Neural crest cell (in vitro differentiated cells): ENCODE measurements at places on chromosomes 3 and 15. TPM values are rescaled to one million over a fixed set of nuclear protein-coding genes. Genes with fewer than 3 reads are reported as not detected.

The CDHR4 gene
- 0.12 and 0.16 TPM in 2 replicates for total RNA-seq

DNA sequence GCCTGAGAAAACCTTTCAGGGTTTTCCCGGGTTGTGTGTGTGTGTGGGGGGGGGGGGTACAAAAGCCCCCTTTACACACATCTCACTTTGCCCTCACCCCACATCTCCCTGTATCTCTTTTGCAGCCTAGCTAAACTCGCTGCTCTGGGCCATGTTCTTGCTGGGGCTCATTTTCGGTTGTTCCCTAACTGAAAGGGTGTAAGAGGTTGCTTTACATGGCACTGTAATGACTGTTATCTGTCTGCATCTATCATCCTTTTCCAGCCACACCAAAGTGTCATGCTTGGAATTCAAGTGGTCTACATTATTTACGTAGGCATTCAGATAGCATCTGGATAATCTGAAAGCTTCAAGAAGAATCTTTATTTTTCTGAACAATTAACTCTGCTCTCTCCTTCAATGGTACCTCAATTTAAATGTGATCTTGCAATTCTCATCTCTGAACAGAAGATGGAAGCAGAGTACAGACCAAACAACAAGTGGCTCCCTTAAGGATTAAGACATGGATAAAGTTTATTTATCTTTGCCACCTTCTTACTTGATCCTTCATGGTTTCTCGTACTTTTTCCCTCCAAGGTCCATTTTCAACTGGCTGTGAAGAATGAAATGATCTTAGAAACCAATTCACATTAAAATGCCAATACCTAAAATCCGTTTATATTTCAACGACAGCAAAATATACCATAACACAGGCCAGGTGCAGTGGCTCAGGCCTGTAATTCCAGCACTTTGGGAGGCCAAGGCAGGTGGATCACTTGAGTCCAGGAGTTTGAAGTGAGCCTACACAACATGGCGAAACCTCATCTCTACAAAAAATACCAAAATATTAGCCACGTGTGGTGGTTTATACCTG lies 34.9 kb downstream of the DCLK3 start:
- DNase-seq: no peak

The KBTBD13 gene
- total RNA-seq: not detected in 2 replicates

DNA sequence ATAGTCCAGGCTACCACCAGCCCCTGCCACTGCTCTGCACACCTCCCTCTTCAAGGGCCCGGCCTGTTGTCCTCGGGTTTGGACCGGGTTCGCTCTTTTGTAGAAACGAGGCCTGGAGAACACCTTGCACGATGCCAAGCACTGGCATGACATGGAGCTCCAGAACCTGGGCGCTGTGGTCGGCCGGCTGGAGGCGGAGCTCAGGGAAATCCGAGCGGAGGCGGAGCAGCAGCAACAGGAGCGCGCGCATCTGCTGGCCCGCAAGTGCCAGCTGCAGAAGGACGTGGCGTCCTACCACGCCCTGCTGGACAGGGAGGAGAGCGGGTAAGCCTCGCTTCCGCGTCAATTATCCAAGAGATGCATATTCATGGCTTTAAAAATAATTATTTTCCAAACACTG lies 72.4 kb downstream of the BFSP2 start:
- DNase-seq: peak; percentile 18

The DOCK3 gene
- 5.0 and 5.4 TPM in 2 replicates for total RNA-seq

- no peak for DNase-seq
These were observed 145.0 kb upstream of the TMCO5A start for GRCh38 chr15:37789397-37789786.

DNA sequence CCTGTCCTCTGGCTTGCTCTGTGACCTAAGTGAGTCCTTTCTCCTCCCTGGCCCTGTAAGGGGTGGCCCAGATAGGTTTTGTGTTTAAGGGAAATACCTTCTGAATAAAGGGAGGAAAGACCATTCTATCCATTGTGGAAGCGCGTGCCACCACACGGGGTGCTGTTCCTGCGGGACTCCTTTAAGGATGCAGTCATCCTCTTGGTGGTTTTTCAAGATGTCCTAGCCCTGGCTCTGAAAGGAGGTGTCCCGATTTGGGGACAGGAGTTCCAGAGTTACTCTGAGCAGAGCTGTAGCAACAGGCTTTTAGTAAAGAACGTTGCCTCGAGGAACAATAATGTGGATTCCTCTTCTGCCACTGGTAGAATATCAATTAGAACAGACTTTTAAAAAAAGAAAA lies 9.6 kb downstream of the SLC6A6 start:
- no peak for DNase-seq

DNA sequence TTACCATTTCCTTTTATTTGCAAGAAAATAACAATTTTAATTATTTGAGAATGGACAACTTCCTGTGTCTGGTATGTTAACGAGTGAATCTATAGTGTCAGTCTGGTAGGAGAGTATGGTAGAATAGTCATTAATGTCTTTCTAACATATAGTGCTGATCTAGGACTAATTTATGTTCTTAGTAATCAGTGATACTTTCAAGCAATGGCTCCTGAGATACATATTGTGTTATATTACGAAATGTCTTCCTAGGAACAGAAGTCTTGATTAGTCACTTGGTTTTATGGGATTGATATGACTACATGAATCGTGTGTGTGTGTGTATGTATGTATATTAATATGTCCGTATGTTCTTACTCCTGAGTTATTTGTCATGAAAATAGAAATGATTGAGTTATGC lies 66.6 kb upstream of the PAQR5 start:
- DNase-seq: no peak

DNA sequence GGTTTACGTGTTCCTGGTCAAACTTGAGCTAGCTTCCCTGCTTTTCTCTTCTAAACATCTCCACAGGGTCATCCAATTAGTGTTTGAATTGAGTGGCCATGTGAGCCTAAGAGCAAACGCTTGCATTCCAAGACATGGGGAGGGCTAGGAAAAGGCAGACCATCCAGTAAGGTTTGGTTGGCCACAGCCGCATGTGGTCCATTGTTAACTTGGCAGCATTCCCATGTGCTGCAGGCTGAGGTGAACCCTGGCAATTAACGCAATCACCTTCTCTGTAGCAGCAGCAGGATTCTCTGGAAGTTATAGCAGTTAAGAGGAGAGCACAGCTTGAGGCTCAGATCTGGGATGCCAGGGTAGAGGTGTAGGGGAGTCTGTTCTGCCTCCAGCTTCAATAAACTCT lies 502.2 kb upstream of the LMCD1 start:
- no peak for DNase-seq

The SYNPR gene
- not detected in 2 replicates for total RNA-seq

DNA sequence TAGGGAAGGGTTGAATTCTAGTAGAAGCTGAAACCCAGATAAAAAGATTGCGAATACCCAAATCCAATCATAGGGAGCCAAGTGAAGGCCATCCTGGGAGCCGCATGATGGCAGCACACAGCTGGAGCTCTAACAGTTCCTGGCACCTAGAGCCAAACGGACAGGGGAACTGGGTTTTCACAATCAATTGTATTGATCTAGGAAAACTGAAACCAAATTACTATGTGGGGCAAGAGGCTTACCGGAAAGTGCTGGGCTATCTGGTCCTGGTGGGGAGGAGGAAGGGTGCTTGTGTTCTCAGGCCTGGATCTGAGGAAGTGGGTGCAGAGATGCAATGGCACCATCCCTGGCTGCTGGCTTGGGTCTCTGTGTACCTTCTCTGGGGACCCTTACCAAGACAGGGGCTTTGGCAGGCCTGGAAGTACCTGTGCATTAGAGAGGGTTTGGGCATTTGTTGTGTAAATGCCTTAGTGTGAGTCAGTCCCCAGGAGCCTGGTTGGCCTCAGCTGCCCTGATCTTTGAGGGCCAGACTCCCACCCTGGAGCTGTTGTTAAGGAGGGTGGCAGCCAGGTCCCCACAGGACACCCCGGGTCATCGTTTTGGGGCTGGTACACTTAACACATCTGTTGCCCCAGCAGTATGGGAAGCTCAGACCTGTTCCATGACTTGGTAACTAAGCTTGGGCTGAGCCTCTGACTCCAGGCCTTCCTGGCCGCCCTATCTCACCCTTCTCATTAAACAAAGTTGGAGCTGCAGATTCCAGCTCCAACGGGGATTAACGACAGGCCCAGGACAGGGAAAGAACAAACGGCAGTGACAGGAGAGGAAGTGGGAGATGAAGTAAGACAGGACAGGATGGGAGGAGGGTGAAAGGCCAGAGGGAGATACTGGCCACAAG lies 8.9 kb upstream of the FURIN start:
- DNase-seq: no peak

The PPP1R2 gene
- total RNA-seq: 29.6 and 31.5 TPM in 2 replicates

- DNase-seq: no peak
These were observed 132.9 kb upstream of the SLC6A11 start for GRCh38 chr3:10683106-10683505.

DNA sequence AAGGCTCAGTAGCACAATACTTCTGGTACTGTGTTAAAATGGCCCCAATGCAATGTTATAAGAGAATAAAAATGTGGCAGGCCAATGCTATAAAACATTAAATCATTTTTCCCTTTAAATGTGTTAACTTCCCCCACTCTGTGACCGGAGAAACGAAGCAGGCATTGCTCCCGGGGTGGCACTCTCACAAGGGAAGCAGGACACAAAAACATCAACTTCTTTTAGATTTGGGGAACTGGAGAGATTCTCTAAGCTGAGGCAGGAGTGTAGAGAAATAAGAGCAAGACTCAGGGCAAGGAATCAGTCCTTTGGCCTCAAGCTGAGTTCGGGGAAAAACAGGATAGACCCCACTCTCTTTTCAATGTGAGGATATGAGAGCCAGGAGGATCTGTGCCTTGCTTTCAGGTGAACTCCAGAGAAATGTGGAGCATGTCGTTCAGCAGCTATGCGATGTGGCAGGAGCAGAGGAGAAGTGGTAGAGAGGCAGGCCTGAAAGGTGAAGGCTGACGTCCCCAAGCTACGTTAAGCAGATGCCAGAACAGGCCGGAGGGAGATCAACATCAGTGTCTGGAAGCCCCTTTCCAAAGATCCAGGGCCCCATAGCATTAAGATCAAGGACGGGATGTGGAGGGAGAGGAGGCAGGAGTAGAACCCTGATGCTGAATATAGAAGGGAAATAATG lies 160.2 kb downstream of the PLD1 start:
- DNase-seq: no peak

DNA sequence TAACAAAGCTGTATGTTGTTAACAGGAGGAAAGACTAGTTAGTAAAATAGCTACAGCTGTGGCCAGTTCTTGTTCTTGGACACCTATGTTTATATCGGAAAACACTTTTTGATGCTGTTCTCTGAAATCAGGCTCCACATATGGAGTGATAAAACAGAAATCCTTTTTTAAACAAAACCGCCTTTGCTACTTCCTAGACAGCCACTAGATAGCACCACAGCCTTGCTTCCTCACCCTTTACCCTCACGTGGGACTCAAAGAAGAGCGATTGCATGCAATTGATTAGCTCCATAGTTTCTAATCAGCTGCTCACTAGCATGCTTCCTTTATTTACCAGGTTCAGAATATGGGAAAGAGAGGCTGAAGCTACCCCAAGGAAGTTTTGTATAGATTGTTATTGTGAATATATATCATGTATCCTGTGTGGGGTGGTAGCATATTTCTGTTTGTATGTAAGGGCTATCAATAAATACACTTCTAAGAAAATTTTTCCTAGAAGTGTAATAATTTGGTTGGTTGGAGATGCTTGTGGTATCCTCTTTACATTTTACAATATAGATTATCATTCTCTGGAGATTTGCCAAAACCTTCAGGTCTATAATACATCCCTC lies 4.3 kb upstream of the MTFMT start:
- DNase-seq: no peak

DNA sequence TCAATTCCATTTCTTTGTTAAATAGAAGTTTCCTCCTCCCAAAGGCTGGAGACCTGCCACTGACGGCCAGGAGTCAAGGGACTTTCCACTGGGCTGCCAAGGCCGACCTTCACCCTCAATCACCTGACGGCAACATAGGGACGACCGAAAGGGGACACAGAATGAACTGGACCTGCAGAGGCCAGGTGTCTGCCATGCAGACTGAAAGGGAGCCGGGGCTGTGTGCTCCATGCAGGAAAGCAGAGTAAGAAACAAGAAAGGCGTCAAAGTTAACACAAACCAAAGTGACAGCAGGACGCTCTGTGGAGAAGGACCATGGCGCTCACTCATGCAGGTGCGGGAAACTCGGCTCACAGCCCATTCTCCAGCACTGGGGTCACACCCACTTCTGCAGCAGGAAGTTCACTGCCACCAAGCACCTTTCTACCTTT lies 26.1 kb downstream of the ZXDC start:
- no peak for DNase-seq

- no peak for DNase-seq
These were observed 465.8 kb upstream of the ROBO1 start for GRCh38 chr3:80233576-80233975.

GRCh38 chr15:83489690-83490089 lies 42.5 kb downstream of the SH3GL3 start:
- DNase-seq: no peak

DNA sequence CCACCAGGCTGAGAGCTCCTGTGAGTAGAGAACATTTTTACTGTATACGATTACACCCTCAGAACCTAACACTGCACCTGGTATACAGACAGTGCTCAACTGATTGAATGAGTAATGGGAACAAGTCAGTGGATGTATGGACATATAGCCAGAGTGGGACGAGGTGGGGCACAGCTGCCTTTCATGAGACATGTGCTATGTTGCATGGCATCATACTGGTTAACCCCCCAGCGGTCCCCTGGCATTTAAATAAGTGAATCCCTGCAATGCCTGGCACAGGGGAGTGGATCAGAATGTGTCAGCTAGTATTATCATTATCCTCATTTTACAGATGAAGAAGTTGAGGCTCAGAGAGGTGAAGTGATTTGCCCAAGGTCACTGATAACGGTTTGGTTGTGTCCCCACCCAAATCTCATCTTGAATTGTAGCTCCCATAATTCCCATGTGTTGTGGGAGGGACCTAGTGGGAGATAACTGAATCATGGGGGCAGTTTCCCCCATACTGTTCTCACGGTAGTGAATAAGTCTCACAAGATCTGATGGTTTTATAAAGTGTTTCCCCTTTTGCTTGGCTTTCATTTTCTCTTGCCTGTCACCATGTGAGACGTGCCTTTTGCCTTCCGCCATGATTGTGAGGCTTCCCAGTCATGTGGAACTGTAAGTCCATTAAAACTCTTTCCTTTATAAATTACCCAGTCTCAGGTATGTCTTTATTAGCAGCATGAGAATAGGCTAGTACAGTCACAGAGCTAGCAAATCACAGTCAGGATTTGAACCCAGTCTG lies 56.0 kb upstream of the ATP2B2 start:
- no peak for DNase-seq

- DNase-seq: no peak
These were observed 61.9 kb downstream of the TRPM7 start for GRCh38 chr15:50624616-50625168.

DNA sequence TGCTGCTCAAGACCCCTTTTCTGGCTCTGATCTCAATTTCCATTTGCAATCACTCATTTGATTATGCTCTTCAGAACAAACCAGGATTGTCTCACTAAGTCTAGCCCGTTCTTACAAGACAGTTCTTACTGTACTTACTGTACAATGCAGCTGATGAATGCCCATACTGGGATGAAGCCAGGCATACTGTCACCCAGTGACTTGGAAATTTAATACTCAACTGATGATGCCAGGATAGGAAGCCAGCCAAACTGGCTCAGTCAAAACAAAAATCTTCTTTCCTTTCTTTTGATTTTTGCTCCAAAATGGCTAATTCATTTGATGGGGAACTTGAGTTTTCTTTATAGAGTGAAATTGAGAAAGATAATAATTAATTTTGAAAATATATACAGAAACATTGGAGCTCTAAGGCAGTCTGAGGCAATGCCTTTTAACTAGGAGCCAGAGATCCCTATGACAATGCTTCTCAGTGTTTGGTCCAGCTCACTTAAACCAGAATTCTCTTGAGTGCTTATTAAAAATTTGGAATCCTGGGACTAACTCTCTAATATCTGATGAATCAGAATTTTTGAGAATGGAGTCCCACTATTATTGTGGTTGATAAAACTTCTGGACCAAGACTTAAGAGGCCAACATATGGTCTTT lies 265.6 kb upstream of the THBS1 start:
- DNase-seq: no peak
